GM23248 (cell line): ENCODE measurements at places on chromosomes 13 and 19. TPM values are rescaled to one million over a fixed set of nuclear protein-coding genes. Genes with fewer than 3 reads are reported as not detected.

DNA sequence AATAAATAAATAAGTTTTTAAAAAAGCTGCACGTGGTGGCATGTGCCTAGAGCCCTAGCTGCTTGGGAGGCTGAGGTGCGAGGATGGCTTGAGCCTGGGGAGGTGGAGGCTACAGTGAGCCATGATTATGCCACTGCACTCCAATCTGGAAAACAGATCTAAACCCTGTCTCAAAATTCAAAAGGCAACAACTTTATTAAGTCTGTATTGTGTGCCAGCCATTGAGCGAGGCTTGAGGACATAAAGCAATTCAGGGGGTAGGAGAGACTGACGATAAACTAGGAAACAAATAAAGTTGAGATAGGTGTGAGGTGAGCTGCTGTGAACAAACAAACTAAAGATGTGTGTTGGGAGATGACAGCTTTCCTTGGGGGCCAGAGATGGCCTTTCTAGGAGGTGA lies 8.7 kb downstream of the CELF5 start:
- no peak for DNase-seq

Gene SIGLEC8
- not detected in 2 replicates for total RNA-seq

Gene CDADC1
- 1.8 and 8.7 TPM in 2 replicates for total RNA-seq

Gene ZIK1
- 5.3 and 10.4 TPM in 2 replicates for total RNA-seq

Gene KLK12
- not detected in 2 replicates for total RNA-seq

DNA sequence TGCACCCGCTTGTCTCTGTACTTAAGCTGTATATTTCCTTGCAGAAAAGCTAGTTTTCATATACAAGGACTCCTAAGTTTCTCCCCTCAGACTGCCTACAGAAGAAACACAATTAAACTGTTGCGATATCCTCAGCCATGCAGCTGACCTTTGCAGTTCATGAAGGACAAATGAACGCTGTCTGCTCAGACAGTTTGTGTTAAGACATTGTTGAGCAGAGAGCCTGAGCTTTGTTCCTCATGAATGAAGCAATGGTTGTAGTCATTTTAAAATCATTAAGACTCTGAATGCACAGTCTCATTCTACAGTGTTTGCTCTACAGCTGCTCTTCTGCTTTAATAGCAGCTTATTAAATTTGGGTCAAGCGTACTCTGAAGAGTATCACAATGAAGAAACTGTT lies 23.2 kb upstream of the MAB21L1 start:
- no peak for DNase-seq

DNA sequence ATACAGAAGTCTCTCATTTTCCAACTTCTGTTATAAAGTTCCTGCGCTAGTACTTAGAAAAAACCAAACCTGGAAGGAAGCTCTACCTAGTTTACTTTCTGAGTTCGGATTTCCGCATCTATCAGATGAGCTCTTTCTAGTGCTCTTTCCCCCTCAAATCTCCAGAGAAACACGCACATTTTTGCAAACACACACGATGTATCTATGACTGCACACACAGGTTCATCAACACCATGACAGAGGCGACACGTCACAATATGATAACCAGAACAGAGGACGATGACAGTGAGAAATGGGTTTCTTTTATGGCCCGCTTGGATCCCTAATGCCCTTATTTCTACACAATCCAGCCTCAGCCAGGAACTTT lies 629 bp upstream of the LRRC63 start:
- DNase-seq = no peak

DNA sequence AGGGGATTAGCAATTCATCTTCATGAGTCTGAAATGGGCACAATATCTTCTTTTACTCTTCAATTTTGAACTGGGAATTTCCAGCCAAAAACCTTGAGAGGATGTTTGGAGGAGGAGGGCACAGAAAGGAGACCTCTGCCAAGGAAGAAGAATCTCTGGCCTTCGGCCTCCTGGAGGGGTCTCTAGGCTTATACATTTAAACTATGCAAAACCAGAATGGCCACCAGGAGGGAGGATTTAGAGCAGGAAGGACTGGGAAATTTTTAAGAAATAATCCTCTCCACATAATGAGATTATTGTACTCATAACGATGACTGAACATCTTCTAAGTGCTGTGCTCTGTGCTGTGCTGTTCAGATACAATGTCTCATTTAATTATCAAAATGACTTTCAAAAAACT lies 325.9 kb downstream of the NDFIP2 start:
- no peak for DNase-seq

- DNase-seq = peak; percentile 81
These were observed 82.9 kb upstream of the CACNA1A start for GRCh38 chr19:13588957-13589833.

DNA sequence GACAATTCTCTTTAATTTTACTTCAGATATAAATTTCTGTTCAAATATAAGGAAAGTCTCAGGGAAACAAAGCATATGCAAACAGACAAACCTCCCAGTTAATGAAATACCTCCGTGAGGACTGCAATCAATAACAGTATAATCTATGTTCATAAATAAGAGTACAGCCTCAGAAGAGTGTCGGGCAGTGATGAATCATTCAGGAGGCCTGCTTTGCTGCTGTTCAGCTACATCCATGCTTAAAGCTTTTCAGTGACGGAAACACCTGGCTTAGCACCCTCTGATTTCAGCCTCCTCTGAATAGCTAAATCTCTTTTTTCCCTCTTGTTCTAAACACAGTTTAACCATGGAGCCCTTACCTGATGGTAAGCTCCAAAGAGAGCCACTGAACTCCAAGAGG lies 69.0 kb downstream of the PCDH9 start:
- DNase-seq = no peak

Gene SYNGR4
- not detected in 2 replicates for total RNA-seq

Gene FZR1
- 36.5 and 61.3 TPM in 2 replicates for total RNA-seq

- no peak for DNase-seq
These were observed 241.3 kb downstream of the SLITRK6 start for GRCh38 chr13:85557691-85558467.

DNA sequence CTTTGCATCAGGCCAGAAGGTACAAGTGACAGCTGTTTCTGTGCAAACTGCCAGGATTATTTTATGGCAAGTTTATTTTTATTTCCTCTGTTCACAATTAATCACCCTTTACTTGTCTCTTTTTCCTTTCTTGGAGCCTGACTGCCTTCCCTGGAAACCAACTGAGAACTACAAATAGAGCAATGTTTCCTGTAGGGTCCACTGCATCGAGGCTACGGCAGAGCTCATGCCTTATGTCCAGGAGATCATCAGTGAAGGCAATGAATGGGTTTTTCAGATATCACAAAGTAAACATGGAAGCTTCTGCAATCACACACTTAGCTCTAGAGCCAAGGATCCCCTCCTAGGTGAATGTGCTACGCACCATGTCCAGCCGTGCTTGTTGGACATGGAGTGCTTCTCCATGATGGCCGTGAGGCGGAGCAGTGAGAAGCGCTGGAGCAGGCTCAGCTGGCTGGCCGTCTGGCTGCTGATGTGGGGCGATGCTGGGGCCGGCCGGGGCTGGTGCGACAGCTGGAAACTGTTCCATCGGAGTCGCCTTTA lies 110.9 kb downstream of the KL start:
- DNase-seq = peak; percentile 34

DNA sequence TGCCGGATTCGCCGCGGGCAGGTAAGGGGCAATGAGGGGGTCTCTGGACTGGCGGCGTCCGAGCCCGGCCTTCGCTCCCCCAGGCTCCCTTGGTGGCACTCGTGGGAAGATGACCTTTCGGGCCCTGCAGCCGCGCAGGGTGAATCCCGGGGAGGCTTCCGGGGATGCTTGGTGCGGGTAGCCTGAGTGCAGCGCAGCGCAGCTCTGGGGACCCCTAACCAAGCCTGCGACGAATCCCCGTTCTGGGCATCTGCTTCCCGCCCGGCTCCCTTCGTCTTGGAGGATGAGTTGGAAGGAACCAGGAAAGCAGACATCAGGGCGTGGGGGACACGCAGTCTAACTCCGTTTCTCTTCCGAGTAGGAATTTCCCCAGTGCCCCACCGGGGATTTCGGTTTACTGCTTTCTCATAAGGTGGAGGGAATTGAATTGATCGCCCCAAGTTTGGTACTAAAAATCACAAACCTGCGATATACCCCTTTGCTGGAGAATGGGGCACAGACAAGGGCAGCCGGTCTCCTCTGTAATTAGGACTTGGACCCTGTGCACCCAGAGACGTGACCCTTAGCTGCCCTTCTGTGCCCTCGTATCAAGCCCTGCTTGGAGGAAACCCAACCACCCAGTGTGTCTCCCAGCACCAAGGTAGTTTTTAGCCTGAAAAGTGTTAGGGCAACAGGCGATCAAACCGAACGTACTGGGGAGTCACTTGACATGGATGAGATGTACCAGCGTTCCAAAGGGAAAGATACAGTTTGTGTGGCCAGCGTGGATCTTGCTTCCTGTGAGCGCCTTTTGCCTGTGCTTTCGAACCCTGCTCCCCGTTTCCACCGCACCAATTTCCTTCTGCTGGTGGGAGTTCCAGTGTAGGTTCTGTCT lies 1.0 kb downstream of the GPC5 start:
- DNase-seq = no peak

- DNase-seq = peak; percentile 53
These were observed 9.5 kb downstream of the STK11 start for GRCh38 chr19:1214862-1215731.

DNA sequence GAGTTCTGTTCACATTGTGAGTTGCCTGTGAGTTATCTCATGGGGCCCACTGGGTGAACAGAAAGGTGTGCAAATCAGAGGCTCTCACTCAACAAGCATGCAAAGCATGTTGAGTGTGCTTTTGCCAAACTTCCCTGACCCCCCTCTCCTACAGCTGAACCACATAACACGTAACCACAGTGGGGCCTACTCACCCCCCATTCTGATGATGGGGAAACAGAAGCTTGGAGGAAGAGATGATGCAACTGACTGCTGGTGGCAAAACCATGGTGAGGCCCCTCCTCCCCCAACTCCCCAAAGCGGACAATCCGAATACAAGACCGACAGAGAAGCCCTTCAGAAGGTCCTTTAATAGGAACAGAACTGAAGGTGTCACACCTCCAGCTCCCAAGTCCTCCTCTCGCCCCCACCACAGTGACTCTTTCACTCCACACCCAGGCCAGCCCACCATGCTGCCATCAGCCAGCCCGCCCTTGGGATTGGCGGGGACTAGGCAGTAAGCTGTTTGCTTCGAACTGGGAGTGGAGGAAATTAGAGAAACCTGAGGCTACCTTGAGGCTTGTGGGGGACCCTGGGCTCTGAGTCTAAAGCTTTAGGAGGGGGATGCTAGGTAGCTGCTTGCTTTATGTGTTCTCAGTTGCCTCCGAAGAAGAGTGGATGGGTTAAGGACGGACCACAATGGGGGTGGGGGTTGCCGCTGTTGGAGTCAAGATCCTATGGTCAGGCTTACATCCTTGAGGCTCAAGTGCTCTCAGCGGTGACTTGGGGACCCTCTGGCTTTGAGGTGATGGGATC lies 3.8 kb downstream of the ZNF784 start:
- DNase-seq = no peak

- DNase-seq = peak; percentile 57
These were observed 4.6 kb downstream of the SPRY2 start for GRCh38 chr13:80336370-80336769.

DNA sequence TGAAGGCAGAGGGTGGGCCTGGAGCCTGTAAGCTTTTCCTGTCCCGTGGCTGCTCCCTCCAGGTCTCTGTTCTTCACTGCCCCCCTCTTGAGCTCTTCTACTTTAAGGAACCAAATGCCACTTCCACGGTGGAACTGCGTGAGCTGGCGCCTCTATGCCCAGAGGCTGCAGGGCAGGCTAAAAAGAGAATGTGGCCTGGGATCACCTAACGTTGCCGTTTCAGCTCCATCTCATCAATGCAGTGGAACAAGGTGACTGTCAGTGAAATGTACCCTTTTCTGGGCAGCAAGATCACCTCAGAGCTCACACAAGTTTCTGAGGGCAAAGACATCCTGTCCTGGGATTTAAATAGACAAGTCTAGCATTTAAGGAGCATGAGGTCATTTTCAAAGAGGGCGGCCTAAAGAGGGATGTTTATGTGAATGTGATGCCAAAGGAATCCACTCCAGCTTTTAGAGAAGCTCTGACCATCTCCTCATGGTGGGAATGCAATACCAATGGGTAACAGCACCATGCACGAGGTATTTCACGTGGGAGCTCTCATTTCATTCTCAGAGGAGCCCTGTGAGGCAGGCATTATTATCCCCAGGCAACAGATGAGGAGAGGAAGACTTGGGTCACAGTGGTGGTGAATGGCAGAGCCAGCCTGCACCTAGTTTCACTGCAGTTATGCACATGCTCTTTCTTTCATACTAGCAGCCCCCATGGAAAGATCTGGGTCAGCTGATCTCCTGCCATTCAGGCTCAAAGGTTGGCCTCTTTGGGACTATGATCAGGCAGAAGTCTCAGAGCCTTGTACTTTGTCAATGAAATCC lies 39.3 kb downstream of the RGCC start:
- peak; percentile 70 for DNase-seq
